ENCODE measurements at places on chromosomes 6 and 20.
A peak's percentile ranks its signal among the peaks of the same experiment; 100 is the strongest.

DNA sequence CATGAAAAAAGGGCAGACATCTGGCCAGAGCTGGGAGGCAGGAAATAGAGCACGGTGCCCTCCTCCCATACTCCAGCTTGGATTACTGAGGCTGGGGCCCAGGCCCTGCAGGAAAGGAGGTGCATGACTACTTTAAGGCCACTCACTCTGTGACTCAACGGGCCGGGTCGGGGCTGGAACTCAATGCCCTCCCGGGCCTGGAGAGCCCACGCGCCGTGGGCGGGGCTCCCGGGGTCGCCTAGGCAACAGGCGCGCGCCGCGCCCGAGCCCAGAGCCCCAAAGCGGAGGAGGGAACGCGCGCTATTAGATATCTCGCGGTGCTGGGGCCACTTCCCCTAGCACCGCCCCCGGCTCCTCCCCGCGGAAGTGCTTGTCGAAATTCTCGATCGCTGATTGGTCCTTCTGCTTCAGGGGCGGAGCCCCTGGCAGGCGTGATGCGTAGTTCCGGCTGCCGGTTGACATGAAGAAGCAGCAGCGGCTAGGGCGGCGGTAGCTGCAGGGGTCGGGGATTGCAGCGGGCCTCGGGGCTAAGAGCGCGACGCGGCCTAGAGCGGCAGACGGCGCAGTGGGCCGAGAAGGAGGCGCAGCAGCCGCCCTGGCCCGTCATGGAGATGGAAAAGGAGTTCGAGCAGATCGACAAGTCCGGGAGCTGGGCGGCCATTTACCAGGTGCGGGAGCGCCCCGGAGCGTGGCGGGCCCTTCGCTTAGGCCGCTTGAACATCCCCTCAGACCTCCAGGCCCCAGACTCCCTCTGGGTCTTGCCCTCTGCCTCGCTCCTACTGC, at the start of gene PTPN1:
PTPN1 (plus strand) TSS at position 461 of the 783 bp plus-strand sequence; CDS start at position 606, 145 bp downstream.
- peak; percentile 100 for DNase-seq

DNA sequence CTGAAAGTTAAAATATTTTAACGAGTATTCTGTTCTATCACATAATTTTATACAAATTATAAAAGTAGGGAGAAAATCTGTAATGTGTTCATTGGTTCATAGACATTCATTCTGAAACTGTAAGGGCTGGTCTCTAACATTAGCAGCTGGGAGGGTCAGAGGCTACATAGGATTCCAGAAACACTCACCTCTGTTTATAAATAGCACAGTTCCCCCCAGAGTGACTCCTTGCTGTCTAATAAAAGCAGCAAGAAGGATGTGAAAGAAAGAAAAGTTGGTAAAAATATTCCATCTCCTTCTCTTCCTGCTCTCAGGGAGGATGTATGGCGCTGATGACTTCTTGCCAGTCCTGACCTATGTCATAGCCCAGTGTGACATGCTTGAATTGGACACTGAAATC, 25.3 kb upstream of the NAA20 start:
- DNase-seq, result no peak

- DNase-seq, result no peak
Observed at GRCh38 chr6:107618672-107619071, 128.8 kb downstream of the SOBP start.

- DNase-seq, result no peak
Observed at GRCh38 chr6:47817749-47818148, 35.9 kb downstream of the OPN5 start.

- DNase-seq, result no peak
Observed at GRCh38 chr6:128336436-128337095, 183.8 kb downstream of the PTPRK start.

DNA sequence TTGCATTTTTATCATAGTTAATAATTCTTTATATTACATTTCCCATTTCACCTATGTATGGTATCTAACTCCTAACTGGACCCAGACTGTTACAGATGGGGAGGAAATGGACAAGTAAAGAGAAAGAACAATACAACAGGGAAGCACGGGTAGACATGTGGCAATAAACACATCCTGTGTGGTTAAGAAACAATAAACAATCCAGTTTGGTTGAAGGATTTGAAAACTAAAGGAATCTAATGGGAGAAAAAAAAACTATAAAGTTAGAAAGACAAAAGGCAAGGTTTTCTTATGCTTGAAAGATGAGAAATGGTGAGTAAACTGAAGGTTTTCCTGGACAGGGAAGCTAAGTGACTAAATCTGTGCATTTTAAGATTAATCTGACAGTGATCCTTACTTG, 34.9 kb upstream of the ALDH8A1 start:
- DNase-seq, result no peak

DNA sequence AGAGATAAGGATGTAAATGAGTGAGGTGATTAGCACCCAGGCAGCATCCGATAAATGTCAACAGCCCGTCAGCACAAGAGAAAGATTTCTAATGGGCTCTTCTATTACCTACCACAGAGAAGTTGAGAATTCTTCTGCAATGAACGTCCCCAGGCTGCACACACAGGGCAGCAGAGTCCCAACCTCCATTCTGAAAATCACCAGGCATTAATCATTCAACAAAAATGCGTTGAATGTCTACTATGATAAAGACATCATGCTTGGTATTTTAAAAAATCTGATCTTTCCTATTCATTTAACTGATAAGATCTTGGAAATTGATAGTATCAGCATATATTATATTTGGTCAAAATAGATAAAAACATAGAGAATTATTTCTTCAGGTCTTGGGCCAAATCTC, 59.5 kb upstream of the VGLL2 start:
- DNase-seq, result no peak

- DNase-seq, result peak; percentile 52
Observed at GRCh38 chr6:135182071-135183001, 1.2 kb downstream of the MYB start.

- DNase-seq, result no peak
Observed at GRCh38 chr20:934186-934840, 18.2 kb upstream of the ANGPT4 start.

GRCh38 chr6:108732091-108732870, 115.9 kb upstream of the ARMC2 start:
- DNase-seq, result no peak

- DNase-seq, result no peak
Observed at GRCh38 chr6:43725643-43726580, 38.3 kb upstream of the MRPS18A start.

GRCh38 chr6:6918216-6918983, 189.4 kb upstream of the RREB1 start:
- DNase-seq, result no peak

DNA sequence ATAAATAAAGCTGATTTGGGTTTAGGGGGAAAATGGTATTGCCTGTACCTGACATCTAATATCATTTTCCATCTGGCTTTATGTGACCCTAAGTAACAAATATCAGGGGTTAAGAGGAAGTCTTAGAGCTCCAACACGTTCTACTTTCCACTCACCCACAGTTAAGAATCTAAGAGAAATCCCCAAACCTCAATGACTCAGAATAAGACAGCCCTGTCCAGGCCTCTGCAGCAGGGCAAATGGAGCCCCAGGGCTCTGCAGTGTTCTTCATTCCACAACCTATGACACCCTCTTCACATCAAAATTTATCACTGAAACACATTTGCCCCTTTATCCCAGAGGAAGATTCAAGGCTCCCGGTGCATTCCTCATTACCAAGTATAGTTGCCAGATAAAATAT, 20.3 kb upstream of the TENT5A start:
- DNase-seq, result no peak

DNA sequence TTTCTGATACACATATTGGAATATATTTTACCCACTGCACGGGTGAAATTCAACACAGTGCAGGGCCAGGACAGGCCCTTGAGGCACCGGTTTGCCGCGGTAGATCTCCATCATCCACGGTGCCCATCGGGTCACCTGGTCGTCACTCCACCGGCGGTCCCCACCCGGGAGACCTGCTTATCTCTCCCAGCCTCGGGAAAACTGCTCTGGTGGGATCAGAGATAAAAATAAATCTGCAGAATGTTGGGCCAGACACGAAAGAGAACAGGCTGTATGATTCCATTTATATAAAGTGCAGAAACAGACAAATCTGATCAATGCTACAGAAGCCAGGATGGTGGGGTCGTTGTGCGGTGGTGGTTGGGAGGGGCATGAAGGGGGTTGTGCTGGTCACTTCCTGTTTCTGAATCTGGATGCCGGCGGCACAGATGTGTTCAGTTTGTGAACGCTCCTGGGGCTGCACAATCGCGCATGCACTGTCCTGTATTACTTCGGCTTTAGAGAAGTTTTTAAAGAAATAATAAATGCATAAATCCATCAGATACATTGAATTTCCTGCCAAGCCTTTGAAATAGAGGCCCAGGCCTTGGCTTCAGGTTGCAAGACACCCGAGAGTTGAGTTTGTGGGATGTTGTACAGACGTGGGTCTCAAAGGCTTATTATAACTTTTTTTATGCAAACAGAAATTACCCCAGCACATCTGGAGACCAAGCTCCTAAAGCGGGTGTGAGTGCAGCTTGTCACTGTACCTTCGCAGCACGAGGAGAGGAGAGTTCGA, 54.3 kb downstream of the ANKRD60 start:
- DNase-seq, result no peak

DNA sequence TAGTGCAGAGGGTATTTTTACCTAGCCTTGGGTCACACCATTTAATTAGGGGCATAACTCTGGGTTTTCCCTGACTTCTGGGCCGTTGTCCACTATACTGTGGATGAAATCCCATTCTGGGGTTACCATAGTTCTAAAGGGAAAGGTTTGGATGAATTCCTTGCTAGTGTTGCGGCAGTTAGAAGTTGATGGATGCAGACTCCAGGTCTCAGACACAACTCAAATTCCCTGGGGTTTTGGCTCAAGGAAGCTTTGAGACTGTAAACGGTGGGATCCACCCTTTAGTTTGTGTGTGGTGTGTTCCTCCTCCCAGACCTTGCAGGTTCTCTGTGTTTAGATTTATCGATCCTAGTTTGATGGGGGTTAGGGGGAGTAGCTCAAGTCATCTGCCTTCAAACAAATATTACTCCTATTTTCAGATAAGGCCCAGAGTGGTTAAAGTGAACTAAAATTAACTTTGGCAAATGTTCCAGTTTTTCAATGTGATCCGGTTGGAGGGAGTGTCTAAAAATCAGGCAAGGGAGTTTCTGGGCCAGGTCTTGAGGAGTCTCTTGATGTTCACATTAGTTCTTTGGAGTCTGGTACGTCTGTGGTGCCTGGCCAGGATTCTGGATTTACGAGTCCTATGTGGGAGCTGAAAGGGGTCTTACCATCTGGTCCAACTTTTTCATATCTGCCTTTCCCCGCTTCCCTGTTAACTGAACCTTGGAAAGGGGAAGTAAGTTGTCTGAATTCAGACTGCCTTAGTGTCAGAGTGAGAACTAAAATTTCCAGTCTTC, 1.5 kb downstream of the RALY start:
- no peak for DNase-seq

Measured in NCI-H345 (cell line).